ENCODE measurements at places on chromosomes 11 and 22.

DNA sequence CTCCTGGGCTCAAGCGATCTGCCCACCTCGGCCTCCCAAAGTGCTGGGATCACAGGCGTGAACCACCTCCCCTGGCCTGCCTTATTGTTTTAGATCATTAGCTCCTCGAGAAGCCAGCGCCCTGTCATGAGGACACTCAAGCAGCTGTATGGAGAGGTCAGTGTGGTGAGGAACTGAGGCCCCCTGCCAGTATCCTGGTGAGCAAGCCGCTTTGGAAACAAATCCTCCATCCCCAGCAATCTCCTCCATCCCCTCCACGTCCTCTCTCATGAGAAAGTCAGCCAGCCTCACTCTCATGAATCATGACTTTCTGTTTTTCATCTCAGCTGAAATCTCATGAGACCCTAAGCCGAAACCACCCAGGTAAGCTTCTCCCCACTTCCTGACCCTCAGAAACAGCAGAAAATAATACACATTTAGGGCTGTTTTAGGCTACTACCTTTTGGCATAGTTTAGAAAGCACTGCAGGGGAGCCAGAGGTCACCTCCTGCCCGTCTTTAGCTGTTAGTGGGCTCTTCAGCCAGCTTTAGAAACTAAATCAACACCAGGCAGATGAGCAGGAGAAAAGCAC is 56.0 kb downstream of the CTTN start:
- no peak for DNase-seq

GRCh38 chr11:130830566-130830965 is 85.7 kb downstream of the SNX19 start:
- no peak for DNase-seq

- DNase-seq: no peak
Observed at GRCh38 chr11:85869781-85870180, 14.6 kb downstream of the CCDC83 start.

DNA sequence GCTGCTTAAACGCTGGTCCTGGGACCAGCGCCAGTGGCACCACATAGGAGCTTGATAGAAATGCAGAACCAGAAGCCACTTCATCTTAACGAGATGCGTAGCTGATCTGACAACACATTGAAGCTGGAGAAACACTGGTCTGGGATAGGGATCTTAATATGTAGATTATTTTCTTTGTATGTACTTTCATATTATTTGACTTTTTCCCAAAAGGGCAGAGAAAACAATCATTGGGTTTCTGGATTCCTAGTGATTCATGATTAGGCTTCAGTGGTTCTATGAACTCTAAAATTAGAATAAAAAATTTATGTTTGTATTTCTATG is 12.3 kb downstream of the MPEG1 start:
- DNase-seq: no peak

GRCh38 chr11:116224154-116224888 is 548.5 kb downstream of the BUD13 start:
- peak; percentile 45 for DNase-seq

DNA sequence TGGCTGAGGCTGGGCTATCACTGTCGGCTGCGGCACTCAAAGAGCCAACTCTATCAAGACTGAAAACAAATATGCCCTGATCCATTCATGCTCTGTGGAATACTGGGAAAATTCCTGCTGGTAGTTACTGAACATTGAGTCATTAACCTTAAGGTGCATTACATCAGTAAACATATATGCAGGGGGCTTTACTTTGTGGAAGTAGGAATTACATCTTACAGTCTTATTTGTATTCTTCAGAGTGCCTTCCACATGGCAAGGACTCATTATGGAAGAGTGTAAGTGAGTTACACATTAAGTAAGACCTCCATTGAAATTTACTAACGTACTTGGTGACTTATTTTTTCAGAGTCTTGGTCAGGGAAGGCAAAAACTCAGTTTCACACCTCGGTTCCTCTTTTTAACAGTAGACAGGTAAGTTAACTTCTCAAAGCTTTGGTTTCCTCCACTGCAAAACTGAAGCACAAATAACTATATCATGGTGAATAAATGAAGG is 4.5 kb downstream of the OR5B21 start:
- no peak for DNase-seq

GRCh38 chr11:84800755-84801346 is 826.3 kb downstream of the DLG2 start:
- no peak for DNase-seq

GRCh38 chr11:42315267-42315666 is 855.8 kb upstream of the LRRC4C start:
- DNase-seq: no peak

- peak; percentile 75 for DNase-seq
Observed at GRCh38 chr22:37607010-37607934, 1.4 kb upstream of the GGA1 start.

DNA sequence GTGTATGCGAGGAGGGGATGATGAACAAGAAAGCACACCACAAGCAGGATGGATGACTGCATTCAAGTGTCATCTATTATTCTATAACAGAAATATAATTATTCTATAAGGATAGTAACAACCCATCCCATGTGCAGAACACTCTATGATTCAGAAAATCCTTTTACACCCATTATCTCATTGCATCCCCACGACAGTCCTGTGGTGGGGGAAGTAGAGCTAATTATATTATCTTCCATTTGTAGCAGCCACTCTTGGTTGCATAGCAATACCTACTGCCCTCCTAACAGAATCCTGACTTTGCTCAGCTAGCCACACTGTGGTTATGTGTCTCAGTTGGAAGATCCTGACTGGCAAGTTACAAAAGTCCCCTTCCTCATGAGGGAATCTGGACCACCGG is 406.5 kb upstream of the NARS2 start:
- no peak for DNase-seq

DNA sequence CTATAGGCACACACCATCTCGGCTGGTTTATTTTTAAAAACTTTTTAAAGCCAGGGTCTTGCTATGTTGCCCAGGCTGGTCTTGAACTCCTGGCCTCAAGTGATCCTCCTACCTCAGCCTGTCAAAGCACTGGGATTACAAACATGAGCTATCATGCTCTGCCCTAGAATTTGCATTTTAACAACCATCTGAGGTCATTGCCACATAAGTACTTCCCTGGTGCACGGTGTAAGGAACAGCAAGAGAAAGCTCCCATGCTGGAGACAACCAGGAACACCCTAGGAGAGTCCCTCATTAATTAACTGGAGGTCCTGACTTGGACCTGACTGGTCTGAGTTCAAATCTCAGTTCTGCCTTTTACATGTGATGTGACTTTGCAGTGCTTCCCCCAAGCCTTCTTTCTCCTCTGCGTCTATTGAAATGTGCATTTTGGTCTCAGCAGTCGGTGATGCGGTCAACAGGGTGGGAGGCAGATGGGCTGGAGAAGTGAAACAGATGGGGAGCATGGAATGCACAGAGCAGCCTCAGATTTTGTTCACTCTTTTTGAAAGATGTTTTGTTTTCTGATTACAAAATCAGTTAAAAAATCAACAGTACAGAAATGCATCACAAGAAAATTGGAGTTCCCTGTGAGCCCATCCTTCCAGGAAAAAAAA is 146.5 kb downstream of the MYO18B start:
- DNase-seq: no peak

GRCh38 chr22:37187552-37187890 is 526 bp downstream of the C1QTNF6 start:
- DNase-seq: no peak

DNA sequence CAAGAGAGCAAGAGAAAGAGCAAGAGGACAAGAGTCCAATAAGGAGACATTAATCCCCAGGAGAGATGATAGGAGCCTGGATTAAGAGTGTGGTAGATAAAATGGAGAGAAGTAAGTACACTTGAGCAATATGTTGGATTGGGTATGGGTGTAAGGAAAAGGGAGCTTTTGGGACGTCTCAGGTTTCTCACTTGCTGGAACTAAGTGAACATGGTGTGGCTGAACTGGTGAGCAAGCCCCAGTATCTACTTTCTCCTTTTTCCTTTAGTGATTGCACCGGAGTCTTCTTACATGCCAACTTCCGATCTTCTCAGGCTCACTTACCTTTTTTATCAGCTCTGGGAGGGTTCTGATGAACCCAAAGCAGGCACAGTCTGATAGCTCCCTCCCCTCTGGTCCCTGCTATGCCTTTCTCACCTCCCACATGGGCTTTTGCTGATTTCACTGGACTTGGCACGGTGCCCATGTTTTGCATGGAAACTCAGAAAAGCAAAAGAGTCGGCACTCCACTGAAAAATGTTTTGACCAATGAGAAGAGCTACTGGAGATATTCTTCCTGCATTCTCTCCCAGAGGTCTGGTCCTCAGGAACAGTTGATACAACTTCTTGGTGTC is 14.5 kb upstream of the APLNR start:
- DNase-seq: no peak

- DNase-seq: no peak
Observed at GRCh38 chr11:4748438-4748837, 21.3 kb downstream of the OR51F1 start.

DNA sequence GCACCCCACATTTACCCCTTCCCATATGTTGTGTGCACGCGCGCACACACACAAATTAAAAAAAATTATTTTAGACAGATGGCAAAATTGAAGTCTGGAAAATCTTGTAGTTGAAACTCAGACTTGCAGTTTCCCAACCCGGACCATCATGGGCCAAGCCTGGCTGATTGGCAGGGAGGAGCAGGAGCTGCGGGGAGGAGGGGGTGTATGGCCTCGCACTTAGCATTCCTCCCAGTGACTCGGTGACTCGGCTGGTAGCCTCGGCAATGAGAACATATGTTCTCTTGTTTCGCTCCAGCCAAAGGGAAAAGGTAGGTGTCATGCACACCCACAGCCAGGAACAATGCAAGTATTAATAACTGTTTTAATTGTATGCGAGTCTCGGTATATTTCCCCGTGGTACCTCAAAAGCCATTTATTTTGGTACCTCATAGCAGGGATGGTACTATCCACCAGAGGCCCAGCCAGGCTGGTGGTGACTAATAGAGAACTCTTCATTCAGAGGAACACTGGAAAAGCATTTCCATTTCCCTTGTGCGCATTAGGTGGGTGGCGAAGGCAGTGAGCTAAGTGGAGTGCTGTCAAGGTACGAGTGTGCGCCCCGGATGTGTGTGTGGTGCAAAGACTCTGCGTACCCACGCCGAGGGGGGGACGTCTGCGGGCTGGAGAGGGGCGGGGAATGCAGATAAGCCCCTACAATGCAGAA is 92.5 kb downstream of the DSCAML1 start:
- no peak for DNase-seq

- peak; percentile 17 for DNase-seq
Observed at GRCh38 chr11:119783466-119784400, 54.7 kb upstream of the NECTIN1 start.

DNA sequence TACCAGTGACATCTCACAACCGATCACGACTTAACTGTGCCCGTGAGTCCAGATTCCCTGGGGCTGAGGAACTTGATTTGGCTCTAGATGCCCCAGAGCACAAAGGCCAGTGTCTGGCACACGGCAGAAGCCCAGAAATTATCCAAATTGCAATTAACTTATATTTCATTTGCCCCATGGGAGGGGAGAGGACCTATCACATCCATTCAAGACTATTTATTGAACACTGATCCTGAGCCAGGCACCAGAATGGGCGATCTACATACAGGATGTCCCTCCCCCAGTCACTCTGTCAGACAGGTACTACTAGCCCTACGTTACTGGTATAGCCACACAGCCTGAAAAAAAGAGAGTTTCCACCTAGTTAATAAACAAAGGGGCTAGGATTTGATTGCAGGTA is 5.1 kb downstream of the DNAL4 start:
- no peak for DNase-seq

DNA sequence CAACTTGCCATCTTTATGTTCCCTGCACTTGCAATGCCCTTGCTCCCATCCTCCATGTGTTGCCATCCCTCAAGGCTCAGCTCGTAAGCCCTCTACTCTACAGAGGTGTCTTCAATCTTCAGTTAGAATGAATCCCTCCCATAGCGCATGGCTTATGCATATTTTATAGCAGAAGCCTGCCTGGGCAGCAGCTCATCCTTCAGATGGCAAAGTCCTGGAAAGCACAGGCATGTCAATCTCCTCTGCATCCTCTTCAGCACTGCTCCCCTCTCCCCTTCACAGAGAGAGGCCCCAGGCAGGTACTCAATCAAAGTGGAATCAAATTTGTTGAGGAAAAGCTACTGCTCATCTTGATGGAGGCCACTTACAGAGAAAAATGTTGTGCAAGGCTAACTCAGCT is 31.1 kb upstream of the ABCC8 start:
- no peak for DNase-seq

GRCh38 chr11:86209806-86210657 is 34.5 kb upstream of the EED start:
- no peak for DNase-seq

GRCh38 chr22:26245001-26245400 is 75.7 kb downstream of the SEZ6L start:
- DNase-seq: no peak

GRCh38 chr11:105033781-105034180 is 1.2 kb downstream of the CASP1 start:
- no peak for DNase-seq

- no peak for DNase-seq
Observed at GRCh38 chr11:79852176-79852575, 411.3 kb upstream of the TENM4 start.

GRCh38 chr11:34650528-34650927 is 29.6 kb downstream of the EHF start:
- DNase-seq: peak; percentile 33

DNA sequence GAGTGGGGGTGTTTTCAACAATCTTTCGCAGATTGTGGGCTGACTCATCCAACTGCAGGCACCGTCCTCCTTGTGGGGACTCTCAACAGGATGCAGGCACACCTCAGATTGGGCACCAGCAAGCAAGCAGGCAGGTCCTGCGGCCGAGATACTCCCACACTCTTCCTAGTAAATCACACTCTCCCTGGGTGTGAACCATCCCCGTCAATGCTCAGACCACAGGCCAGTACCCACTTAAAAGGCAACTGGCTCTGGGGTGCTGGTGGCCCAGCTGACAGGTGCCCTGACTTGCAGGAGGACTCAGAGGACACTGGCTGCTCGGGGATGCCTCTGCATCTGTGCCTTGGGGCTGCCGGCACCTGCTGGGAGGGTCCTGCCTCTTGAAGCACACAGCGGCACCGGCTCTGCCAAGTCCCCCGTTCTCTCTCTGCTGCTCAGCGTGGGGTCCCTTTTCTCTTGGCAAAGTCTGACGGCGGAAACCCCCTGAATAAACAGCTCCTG is 282.5 kb downstream of the CTTN start:
- peak; percentile 14 for DNase-seq

GRCh38 chr22:21444701-21445436 is 22.3 kb upstream of the TMEM191C start:
- DNase-seq: no peak

- peak; percentile 70 for DNase-seq
Observed at GRCh38 chr11:128814856-128815705, 52.0 kb downstream of the KCNJ1 start.

GRCh38 chr11:117668321-117668751 is 128.7 kb downstream of the DSCAML1 start:
- no peak for DNase-seq

- DNase-seq: no peak
Observed at GRCh38 chr11:75276686-75277085, 36.1 kb downstream of the TPBGL start.

GRCh38 chr11:100866453-100866852 is 179.4 kb downstream of the ARHGAP42 start:
- peak; percentile 38 for DNase-seq

DNA sequence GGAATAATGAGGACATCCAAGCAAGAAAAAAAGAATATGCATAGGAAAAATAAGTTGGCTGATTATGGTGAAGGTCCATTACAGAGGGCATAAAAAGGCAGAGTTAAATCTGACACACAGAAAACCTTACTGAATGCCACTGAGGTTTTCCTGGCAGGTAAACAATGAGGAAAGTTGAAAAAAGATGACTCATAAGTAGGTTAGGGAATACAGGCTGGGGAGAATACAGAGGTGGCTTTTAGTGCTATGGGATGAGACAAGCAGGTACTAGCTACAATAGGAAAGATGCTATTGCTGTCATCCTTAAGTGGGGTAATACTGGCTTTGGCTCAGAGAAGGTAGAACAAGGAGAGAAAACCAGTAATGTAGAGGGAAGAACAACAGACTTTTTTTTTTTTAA is 44.7 kb downstream of the CSTF3 start:
- DNase-seq: no peak
